Stimulated activated CD8-positive, alpha-beta memory T cell treated with anti-CD3 and anti-CD28 coated beads, Interleukin-2, amount 100 ng/mL, for 1 hour (primary cell): ENCODE measurements at places on chromosomes 5 and 9.

DNA sequence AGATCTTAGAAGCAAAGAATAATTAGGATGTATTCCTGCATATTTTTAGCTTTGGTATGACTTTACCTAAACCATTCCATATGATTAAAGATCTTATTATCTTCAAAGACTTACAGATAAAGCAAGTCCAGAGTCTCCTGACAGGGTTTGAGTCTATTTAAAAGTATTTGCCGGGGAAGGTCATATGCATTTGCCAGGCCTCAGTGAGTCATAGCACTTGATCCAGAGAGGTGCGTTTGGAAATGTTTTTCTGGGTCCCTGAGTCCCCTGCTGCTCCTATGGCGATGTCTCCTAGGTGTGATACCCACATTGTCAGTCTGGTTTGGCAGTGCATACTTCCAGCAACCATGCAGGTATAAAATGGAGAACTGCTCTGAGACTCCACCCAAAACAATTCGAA lies 217.0 kb downstream of the FBXL7 start:
- no peak for DNase-seq

GRCh38 chr5:109049565-109049964 lies 301.9 kb downstream of the FER start:
- DNase-seq: no peak

- DNase-seq: no peak
Observed at GRCh38 chr9:109497226-109498153, 617 bp downstream of the PTPN3 start.

DNA sequence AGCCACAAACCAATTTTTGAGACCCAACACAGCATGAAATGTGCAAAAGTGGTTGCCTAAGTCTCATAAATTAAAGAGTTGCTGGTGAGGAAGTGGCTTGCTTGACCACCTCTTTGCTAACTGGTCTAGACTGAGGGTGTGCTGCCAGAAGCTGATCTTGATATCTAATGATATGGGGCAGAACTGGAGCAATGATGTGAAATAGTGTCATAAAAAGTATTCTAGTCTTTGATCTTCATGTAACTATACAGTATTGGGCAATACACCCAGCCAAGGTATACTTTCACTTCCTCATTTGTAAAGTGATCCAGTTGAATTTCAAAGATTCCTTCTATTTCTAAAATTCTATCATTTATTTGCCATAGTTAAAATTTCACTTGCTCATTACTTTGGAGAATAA lies 5.9 kb upstream of the YTHDC2 start:
- DNase-seq: no peak

- no peak for DNase-seq
Observed at GRCh38 chr5:148471379-148471778, 87.6 kb downstream of the FBXO38 start.

DNA sequence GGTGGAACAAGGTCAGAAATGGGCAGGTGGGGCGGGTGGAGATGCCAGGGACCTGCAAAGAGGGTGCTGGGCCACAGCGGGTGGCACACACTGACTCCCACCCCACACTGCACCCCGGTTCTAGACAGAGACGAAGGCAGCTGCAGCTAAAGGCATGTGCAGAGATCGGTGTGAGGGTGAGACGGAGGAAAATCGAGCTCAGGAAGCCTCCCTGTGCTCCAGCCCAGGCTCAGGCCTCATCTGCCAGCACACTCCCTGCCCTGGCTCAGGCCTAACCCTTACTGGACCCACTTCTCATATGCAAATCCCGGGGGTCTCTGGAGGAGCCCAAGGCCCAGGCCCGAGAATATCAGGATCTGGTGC lies 130.8 kb upstream of the PPP1R26 start:
- DNase-seq: no peak

DNA sequence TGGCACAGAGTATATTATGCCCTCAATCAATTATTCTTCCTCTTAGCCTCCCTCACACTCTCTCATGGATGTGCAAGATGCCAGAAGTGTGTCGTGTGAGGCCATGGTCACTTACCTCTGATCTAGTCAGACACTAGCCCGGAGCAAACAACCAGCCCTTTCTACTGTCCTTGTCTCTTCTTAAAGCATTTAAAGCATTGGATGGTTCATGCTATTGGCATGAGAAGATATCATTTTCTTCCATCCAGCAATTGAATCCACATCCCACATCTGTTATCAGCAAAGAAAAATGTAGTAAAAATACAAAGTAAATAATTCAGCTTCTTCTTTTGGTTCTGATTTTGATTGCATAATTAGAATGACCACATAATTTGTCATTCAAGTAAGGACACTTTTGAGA lies 267.2 kb upstream of the ACO1 start:
- DNase-seq: no peak

- DNase-seq: no peak
Observed at GRCh38 chr9:8160787-8161186, 361.2 kb upstream of the DMAC1 start.

- no peak for DNase-seq
Observed at GRCh38 chr5:53041071-53041692, 52.0 kb downstream of the ITGA2 start.

DNA sequence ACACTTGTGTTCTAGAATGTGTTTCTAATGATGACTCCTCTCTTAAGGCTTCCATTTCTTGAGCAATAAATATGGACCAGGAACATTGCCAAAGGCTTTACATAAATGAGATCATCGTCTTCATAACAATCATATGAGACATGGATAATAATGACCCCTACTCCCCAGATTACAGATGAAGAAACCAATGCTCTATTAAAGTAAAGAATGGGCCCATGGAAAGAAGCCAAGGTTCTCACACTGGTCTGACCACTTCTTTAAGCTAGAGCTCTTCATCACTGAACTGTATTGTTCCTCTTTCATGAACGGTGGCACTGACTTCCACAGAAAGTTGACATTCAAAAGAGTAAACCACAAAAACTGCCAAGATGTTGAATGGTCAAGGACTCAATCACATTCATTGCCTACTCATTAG lies 65.3 kb downstream of the MARCHF3 start:
- no peak for DNase-seq

DNA sequence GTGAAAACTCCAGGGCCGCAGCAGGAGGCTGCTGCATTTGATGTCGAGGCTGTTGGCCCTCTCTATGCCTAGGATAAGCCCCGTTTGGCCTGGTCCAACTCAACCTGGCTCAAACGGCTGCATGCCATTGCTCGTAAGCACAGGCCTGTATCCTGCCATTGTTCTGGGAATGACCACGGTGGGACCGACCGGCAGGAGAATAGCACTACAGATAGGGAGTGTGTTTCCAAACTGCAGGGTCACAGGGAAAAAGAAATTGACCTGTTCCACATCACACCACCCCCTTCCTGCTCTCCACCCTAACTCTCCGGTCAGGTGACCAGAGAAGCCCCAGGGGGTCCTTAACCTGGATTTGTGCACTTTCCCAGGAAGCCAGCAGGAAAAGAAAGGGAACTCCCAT lies 278.7 kb upstream of the KLF4 start:
- DNase-seq: no peak

DNA sequence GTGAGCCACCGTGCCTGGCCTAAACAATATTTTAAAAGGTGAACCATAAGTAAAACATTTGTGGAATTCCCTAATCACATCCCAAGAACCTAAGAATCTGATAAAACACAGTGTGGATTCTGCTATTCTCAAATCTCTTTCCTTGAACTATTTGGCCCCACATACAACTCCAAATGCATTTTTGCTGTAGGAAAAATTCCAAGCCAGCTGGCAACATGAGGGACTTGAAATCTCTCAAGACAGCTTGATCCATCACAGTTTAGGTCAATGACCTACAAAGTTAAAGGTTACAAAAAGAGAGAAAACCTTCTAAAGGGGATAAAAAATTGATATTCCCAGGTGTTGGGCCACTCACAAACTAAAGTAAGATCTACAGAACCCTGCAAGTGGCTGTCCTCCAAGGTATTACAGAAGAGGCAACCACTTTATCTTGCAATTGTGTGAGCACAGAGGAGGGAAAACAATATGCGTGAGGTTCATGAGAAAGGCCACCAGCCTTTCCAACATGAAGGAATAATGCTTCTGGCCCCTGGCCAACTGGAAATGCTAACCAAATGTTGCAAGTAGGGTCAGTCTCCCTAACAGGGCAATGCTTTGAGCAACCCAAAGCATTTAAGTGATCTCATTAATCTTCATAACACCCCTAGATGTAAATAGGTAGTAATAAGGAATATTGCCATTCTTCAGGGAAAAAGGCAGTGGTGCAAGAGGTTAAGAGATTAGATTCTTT lies 221.4 kb downstream of the SEMA5A start:
- no peak for DNase-seq

DNA sequence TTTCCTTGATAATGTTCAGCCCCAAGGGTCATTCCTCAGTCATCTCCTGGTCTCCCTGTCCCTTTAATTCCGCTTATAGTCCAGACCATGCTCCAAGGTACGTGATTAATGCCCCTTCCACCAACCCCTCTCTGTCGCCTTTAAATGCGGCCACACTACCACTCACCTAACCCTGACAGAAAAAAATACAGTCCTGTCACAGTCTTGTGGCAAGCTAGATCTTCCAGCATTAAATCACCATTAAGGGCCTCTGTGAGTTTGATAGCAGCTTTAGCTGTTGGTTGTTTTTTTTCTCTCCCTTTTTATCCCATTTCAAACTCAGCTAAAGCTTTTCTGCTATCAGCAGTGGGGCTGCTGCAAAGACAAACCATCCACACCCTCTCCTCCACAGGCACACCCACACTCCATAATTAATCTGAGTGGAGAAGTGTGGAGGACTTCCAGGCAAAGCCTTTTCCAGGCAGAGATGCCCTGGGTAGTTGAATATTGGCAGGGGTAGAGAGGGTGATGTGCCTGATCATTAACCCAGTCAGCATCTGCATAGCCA lies 522.7 kb upstream of the CLINT1 start:
- no peak for DNase-seq

DNA sequence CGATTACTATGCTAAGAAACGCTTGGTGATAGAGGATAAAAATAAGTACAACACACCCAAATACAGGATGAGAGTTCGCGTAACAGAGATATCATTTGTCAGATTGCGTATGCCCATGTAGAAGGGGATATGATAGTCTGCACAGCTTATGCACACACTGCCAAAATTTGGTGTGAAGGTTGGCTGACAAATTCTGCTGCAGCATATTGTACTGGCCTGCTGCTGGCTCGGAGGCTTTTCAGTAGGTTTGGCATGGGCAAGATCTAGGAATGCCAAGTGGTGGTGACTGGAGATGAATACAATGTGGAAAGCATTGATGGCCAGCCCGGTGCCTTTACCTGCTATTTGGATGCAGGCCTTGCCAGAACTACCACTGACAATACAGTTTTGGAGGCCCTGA lies 208.4 kb downstream of the PDZD2 start:
- no peak for DNase-seq

- no peak for DNase-seq
Observed at GRCh38 chr9:96502539-96503373, 52.8 kb downstream of the HABP4 start.

- no peak for DNase-seq
Observed at GRCh38 chr5:149015561-149015960, 47.3 kb downstream of the SH3TC2 start.

- no peak for DNase-seq
Observed at GRCh38 chr9:28215536-28216299, 642.4 kb upstream of the C9orf72 start.
